MCF 10A (cell line): ENCODE measurements at places on chromosomes 4 and X. TPM values are rescaled to one million over a fixed set of nuclear protein-coding genes. Genes with fewer than 3 reads are reported as not detected.

Gene APLN
- total RNA-seq = not detected in 2 replicates

DNA sequence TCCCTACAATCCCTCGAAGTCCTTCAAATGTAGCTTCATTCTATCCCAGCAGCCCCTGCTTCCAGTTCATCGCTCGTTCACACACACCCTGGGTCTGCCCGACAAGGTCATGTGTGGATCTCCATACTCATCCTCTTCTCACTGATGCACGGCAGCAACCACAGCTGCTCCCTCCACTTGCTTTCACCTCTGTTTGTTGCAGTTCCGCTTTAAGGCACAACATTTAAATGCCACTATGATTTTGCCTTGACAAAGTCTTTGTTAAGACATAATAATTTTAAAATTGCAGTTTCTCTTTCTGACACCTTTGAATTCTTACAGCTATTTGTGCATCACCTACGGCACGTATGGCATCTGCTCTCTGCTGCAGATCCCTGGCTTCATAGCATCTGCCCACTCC is 1.8 kb downstream of the ODAPH start:
- no peak for DNase-seq

- DNase-seq = peak; percentile 42
These were observed 90.8 kb downstream of the COL25A1 start for GRCh38 chr4:109211671-109212070.

DNA sequence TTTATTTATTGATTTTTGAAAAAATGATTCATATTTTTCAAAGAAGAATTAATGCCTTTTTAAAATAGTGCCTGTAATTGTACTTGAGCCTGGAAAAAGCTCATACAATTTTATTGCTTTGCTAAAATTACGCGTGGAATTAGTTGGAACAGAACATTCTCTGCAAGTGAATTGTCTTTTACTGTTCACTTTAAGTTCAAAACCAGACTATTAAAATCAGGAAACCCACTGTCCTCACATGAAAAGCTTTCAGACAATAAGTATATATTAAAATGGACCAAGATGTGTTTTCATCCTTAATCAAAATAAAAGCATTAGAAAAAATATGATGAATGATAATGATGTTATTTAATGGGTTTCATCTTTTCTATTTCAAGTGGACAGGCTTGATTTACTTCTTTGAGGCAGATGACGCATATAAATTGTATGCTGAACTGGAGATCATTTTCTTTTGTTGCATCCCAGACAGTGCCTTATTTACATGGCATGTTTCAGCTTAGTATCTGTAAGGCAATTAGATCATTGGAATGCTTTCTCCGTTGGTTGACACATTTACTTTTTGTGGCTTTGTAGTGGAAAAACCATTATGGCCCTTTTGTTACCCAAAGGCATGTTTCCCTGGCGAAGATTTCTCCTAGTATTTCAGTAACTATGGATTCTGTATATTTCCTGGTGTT is 299.0 kb upstream of the MAGEC2 start:
- no peak for DNase-seq

Gene N4BP2
- 8.3 and 8.8 TPM in 2 replicates for total RNA-seq

Gene ZFYVE28
- total RNA-seq = 1.6 and 2.5 TPM in 2 replicates

Gene STARD8
- 0.37 and 1.0 TPM in 2 replicates for total RNA-seq

Gene ADGRG2
- total RNA-seq = 6.4 and 8.6 TPM in 2 replicates

- DNase-seq = peak; percentile 14
These were observed 12.4 kb upstream of the LONRF3 start for GRCh38 chrX:118961866-118962560.

- no peak for DNase-seq
These were observed 521.5 kb downstream of the BCOR start for GRCh38 chrX:39576041-39576872.

DNA sequence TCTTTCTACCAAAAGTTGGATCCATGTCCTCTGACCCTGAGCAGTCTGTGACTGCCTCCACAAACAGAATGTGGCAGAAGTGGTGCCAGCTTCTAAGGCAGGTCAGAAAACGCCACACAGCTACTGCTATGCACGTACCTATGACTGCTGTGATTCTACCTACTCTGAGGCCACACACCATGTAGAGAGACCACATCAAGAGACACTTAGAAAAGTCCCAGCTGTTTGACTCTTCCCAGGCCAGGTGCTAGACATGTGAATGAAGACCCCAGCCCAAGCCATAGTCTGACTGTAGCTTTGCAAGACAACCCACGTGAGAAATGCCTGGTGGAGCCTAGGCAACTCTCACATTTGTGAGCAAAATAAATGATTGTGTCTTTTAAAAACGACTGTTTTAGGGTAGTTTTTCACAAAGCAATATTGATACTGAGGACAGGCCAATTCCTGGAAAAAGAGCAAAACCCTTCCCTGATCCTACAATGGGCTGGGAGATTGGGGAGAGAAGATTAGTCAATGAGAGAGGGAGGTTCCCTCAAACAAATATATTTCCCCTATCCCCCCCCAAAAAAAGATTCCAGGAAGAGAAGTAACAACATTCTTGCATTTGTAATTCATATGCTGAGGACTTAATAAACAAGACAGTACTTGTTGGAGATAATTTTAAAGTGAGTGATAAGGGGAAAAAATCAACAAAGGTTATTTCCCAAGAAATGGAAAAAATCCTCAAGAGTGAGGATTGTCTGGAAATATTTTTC is 33.3 kb downstream of the FRYL start:
- no peak for DNase-seq

- DNase-seq = no peak
These were observed 2.3 kb upstream of the FOXP3 start for GRCh38 chrX:49266523-49267445.

DNA sequence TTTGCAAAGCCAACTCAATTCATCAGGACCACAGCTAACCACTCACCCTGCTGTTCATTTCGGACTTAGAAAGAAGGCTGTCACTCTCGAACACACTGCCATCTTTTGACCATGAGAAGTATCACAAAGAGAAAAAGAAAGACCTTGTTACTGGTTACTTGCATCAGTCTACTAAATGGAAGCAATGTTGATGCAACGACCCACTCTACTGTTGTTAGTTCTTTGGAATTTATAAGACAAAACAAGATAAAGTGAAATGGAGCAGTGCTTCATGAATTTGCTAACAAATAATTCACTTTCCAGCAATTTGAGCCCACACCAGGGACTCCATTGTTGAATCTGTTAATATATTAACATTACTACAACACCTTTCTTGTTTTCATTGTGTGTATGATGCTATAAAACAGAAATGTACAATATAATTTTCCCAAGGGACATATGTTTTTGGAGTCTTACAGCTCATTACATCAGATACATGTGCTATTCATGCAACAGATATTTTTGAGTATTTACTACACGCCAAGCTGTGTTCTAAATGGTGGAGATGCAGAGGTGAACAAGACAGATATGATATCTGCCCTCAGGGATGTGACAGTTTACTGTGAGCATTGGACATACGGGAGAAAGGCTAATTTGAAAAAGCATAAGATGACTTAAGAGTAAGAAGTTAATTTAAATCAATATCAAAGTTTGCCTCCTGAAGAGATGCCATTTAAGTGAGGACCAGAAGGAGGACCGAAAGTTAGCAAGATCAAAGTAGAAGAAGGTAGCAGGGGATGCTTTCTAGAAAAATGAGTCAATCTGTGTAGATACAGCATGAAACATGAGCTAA is 87.2 kb downstream of the AREG start:
- DNase-seq = peak; percentile 91

DNA sequence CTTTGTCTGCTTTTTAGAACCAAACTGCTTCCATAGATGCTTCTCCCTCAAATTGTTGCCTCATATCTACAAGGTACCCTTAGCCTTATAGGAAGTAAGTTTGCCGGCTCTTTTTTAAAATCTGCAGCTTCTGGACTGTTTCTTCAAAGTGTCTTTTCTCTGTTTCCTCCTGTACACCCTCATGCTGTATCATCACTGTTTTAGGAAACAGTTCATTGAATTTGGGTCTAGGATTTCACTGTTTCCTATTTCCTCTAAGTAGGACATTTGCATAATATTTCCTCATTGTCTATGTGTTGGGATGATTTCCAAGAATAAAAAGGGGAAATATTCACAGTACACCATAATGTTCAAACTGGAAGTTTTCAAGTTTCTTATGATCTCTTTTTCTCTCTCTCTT is 43.0 kb downstream of the BANK1 start:
- DNase-seq = no peak

Gene LANCL3
- total RNA-seq = 0.47 and 0.54 TPM in 2 replicates

GRCh38 chr4:147884536-147884935 is 152.6 kb downstream of the ARHGAP10 start:
- DNase-seq = no peak

GRCh38 chr4:143477487-143477886 is 36.0 kb upstream of the SMARCA5 start:
- no peak for DNase-seq

Gene TASL
- not detected in 2 replicates for total RNA-seq

Gene UGT8
- total RNA-seq = 2.2 and 2.6 TPM in 2 replicates

GRCh38 chr4:3818371-3818770 is 52.2 kb downstream of the ADRA2C start:
- no peak for DNase-seq

DNA sequence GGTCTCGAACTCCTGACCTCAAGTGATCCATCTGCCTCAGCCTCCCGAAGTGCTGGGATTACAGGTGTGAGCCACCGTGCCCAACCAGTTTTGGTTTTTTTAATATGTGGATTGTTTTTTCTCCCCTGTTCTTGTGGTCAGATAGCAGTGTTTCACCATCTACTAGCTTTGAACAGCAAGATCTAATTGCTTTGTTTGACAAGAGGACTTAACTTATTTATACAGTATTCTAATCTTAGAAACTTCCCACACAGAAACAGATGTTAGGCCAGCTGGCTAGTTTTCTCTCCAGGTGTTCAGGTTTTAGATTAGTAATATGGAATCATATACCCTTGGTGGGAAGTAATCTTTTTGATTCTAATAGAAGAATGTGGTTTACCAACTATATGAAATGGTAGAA is 12.9 kb downstream of the ING2 start:
- DNase-seq = no peak

DNA sequence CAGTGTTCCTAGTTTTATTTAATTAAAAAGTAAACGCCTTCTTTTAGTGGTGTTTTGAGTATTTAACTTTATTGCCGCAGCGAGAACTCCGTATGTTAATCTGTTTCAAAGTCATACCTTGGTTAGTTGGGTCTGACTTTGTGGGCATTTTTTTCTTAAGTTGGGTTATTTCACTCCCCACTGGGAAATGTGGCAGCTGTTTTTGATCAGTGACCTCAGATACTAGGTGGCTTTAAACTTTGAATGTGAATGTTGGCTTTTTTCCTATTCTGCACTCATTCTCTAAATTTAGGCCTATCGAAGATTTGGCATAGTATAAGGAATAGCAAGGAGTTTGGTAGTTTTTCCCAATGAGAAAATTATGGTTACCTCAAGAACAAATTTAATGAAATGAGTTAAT is 85.9 kb downstream of the FIP1L1 start:
- no peak for DNase-seq

Gene CPLX1
- total RNA-seq = 2.7 and 3.5 TPM in 2 replicates

Gene ZFP42
- not detected in 2 replicates for total RNA-seq

- DNase-seq = no peak
These were observed 115.1 kb upstream of the PCDH18 start for GRCh38 chr4:137647375-137647774.

Gene PITX2
- total RNA-seq = 0.77 and 0.79 TPM in 2 replicates

GRCh38 chrX:133213117-133213516 is 5.0 kb downstream of the TFDP3 start:
- no peak for DNase-seq

DNA sequence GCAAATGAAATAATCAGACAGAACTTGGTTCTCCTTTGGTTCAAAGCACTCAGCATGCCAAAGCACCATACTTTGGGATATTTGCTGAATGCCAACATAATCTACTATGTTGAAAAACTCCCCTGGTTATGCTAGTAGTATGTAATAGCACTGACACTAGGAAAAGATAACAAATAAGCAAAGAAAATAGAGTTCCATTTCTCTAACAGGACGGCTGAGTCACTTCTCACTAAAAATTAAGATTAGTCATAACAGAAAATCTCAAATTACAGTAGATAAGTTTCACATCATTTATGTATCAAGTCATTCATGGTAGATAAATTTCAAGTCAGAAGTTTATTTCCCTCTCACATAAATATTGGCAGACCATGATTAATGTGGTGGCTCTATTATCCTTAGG is 17.9 kb downstream of the PDHA2 start:
- DNase-seq = peak; percentile 16

DNA sequence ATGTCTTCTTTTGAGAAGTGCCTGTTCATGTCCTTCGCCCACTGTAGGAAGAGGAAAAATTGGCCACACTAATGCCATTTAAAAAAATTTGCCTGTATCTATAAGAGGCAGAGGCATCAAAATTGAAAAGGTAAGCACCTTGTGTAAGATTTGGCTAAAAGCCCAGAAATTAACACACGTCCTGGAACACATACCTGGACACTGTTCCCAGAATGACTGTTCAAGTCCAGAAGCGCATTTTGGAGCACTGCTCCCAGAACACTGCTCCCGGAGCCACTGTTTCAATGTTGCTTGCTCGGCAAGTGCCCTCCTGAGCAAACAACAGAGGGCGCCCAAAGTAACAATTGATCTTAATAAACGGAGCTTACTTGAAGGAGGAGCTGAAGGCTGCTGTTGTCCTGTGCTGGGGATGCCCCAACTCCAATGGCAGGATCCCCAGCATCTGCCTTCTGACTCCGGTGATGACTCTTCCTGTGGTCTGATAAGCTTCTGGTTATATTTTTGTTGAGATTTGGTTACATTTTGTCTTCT is 1958.6 kb downstream of the C4orf33 start:
- DNase-seq = peak; percentile 50

DNA sequence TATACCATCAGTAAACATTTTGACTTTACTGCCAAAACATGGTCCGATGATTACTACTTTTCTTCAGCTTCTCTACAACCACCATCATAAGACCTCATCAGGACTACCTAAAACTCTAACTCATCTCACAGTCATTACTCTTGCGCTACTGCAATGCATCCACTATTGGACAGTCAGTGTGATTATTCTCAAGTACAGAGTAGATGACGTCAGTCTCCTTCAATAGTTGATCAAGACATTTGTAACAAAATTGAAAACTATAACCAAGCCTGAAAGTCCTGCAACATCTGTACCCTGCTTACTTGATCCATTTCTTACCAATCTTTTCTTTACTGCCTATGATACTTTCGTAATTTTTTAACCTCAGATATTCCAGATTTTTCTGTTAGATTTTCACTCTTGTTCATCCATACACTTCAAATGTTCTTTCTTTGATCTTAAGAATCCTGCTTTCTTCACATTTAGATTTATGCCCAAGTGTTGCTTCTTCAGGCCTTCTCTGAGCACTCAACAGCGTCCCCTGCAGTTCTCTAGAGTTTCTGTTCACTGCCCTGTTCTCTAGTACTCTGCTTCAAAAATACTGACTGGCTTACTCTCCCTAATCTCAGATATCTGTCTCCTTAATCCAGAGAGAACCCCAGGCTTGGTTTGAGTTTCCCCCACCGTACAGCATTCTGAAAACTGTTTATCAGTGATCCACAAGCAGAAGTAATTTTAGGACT is 1517.6 kb downstream of the STIM2 start:
- no peak for DNase-seq

- no peak for DNase-seq
These were observed 16.2 kb downstream of the BOD1L1 start for GRCh38 chr4:13611283-13611842.

Gene F9
- not detected in 2 replicates for total RNA-seq

Gene RHOXF2B
- total RNA-seq = not detected in 2 replicates

- peak; percentile 69 for DNase-seq
These were observed 63.5 kb downstream of the TMEM131L start for GRCh38 chr4:153529646-153530045.
